ENCODE measurements at places on chromosomes 2 and 18.
A peak's percentile ranks its signal among the peaks of the same experiment; 100 is the strongest.

DNA sequence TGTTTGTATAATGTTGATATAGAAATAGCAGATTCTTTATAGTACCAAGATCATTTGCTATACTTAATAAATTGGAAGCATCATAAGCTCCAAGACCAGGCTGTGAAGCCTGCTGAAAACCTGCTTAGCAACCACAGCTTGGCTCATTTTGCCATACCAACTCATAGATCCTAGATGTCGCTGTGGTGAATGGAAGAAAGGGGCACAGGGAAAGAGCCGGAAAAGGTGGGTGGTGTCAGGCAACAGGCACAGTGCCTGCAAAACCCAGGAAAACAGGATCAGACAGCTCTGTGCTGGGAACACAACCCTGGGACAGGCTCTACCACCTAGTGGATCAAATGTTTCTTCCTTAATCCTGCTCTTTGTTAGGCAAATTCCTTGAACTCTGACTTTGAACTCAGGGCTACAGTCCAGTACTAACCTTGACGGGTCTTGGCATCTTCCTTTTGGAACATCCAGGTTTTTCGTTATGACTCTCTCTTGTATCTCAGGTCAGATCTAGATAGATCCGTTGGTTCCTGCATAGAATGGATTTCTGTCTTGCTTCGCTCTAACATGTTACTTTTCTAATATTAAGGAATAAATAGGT lies 31.6 kb downstream of the TWSG1 start:
- peak; percentile 64 for DNase-seq

DNA sequence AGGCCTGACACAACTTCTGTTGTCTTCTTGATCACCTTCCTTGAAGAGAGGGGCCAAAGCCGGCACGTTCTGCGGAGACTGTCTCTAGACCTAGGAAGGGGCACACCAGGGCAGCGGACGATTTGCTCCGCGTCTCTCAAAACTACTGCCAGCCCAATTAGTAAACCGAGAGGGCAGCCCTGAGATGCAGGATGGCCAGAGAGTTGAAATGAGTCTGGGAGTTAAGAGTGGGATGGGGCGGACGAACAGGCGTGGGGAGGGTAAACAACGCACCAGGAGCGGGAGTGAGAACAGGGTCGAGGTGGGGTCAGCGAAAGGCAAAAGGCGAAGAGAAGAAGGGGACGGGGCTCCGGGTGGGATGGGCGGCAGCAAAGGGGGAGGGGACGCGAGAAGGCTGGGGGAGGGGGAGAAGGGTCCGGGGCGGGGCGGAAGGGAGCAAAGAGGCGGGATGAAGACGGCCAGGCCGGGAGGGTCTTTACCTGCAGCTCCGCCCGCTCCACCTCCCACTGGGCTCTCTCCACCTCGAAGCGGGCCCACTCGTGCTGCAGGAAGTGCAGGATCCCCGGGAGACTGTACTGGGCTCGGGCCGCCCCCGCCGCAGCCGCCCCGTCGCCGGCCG lies 476 bp downstream of the STRN start:
- peak; percentile 75 for DNase-seq

GRCh38 chr2:231807020-231807419 lies 20.8 kb downstream of the COPS7B start:
- DNase-seq: no peak

DNA sequence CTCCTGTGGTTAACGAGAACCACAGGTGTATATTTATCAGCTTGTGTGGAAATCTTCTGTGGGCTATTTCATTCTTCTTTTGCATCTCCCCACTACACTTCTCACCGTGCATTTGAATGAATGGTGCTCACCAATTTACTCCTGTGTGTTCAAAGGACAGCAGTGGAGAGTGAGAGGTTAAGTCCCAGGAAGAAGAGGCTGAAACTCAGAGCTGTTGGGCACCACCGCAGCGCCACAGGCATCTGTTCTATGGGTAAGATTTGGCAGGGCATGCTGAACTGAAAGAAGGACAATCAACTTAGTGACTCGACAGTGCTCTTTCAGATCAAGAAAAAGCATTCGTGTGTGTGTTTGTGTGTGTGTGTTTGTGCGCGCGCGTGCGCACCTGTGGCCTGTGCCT lies 297.9 kb upstream of the SIX2 start:
- no peak for DNase-seq

DNA sequence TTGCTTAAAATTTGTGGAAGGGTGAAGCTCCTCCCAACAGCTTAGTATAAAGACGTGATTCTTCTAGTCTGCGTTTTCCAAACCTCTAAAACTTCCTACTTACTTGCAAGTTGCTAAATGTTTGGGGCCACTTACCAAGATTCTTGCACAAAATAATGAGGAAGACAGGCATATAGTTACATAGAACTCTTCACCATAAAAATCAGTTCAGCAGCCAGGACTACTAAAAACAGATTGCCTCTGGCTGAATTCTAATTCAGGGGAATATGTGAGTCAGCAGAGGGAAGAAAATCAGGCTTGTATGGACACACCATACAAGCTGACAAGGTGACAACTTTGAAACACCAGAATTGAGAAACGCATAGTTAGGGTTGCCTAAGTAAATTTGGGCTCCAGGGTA lies 2.8 kb upstream of the PEX13 start:
- DNase-seq: no peak

- DNase-seq: no peak
These were observed 148.9 kb upstream of the MEX3C start for GRCh38 chr18:51346404-51346803.

- no peak for DNase-seq
These were observed 48.7 kb downstream of the INPP5D start for GRCh38 chr2:233108611-233109490.

Measured in femur (tissue), 1 donor.